Tibial artery (tissue), 4 donors: ENCODE measurements at places on chromosomes 11 and 22.

DNA sequence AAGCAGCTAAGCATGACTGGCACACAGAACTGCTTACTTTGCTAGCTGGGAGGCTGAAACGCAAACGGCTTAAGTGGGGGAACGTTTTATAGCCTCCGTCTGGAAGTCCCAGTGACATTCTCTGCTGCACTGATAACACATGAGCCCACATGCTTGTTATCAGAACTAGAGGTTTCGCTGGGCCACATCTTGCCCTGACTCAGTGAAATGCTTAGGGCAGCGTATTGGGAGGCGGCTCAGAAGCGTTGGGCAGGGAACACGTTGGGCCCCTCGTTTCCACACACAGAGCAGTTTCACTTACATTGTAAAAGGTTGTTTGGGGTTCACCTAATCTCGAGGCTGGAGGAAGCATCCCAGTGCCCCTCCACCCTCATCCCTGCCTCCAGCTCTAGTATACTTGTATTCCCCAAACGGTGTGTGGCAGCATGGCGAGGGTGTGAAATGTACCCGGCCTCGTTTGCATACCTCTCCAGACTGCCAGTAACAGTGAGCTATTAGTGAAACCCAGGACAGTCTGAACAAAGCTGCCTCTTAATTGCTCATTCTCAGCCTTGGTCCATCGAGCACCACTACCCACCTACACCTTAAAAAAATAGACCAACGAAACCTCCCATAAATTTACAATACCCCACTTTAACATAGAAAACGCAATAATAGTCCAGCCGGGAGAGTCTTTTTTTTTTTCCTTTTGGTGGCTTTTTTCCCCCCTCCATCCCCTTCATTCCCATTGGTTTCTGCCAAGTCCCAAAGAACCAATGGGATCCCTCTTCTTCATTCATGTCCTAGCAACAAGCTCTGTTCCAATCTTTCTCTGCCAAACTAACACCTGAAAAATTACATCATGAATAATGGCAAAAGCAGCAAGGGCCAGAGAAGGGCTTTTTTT lies 218.8 kb upstream of the SORL1-AS1 start:
- DNase-seq, result no peak

DNA sequence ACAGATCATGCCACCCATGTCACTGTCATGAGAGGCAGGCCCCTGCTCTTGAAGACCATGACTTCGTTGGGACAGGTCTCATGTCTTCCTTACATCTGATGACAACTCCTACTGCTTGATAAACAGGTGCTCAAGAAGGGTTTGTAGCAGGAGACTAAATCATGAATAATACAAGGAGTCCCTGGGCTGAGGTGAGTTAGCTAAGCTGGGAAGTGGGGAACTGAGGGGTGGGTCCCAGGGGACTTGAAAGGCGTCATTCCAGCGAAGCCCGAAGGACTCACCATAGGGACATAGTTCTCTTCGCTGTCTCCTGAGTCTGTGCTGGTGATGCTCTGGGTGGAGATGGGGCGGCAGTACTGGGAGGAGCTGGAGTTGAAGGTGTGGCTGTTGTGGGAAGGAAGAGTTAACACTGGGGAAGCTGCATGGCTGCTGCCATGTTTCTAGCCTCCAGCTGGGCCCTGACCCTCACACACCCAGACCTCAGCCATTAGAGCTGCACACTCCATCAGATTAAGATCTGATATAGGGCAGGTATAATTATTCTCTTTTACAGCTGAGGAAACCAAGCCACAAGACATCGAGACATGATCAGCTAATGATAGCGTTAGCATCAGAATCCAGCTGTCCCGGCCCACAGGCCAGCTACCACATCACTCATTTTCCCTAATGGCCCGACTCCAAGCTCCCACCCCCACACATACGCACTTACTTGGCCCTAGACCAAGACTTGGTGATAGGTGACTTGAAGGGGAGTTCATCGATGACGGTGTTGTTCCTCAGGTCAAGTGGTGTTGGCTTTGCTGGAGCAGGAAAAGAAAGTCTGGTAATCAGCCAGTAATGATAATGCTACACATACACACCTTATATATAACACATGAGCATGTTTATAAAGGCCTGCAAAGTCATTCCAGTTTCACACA lies 32.9 kb downstream of the USP35 start:
- DNase-seq, result peak; percentile 50

DNA sequence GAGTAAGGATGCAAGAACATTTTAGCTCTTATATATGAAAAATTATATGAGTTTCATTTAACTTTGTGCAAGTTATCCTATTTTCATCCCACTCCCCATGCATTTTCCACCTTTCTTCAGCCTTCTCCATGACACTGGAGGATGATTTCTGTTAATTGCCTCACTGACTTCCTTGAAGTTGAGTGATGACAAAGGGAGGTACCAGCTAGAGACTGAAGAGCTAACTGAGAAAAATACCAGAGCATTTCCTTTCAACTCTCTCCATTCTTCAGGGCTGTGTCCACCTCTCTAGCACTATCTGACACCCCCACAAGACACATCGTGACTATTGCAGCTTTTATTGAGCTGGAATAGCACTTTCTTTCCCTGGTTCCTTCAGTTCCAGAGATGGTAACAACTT lies 711.6 kb upstream of the LRRC4C start:
- DNase-seq, result no peak

GRCh38 chr11:64726867-64727530 lies 4.0 kb upstream of the NRXN2 start:
- DNase-seq, result no peak

GRCh38 chr11:1081601-1082311 lies 7.1 kb downstream of the MUC2 start:
- DNase-seq, result no peak
